ENCODE measurements at places on chromosomes 4 and X.
A peak's percentile ranks its signal among the peaks of the same experiment; 100 is the strongest.

DNA sequence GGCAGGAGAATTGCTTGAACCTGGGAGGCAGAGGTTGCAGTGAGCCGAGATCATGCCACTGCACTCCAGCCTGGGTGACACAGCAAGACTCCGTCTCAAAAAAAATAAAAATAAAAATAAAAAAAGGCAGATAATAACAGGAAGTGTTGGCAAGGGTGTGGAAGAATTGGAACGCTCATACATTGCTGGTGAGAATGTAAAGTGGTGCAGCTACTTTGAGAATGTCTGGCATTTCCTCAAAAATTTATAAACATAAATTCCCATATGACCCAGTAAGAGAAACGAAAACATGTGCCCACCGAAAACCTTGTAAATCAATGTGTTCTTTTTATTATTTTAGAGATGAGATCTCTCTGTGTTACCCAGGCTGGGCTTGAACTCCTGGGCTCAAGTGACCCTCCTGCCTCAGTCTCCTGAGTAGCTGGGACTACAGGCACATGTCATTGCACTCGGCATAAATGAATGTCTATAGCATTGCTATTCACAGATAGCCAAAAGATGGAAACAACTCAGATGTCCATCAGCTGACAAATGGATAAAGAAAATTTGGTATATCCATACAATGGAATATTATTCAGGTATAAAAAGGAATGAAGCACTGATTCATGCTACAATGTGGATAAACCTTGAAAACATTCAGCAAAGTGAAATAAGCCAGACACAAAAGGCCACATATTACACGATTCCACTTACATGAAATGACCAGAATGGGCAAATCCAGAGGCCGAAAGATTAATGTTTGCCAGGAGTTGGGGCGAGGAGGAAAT lies 63.7 kb upstream of the PLAC1 start:
- peak; percentile 4 for DNase-seq

- DNase-seq: no peak
These were observed 102.7 kb upstream of the RBPJ start for GRCh38 chr4:26217961-26218676.

DNA sequence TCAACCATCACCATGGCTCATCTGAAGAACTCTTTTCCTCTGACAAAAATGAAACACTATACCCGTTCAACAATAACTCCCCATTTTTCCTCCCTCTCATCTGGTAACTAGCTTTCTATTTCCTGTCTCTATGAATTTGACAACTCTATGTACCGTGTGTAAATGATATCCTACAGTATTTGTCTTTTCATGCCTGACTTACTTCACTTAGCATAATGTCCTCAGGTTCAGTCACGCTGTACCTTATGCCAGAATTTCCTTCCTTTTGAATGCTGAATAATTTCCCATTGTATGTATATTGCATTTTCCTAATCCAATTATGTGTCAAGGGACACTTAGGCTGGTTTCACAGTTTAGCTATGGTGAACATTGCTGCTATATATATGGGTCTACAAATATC lies 18.2 kb downstream of the MAGEA9 start:
- no peak for DNase-seq

DNA sequence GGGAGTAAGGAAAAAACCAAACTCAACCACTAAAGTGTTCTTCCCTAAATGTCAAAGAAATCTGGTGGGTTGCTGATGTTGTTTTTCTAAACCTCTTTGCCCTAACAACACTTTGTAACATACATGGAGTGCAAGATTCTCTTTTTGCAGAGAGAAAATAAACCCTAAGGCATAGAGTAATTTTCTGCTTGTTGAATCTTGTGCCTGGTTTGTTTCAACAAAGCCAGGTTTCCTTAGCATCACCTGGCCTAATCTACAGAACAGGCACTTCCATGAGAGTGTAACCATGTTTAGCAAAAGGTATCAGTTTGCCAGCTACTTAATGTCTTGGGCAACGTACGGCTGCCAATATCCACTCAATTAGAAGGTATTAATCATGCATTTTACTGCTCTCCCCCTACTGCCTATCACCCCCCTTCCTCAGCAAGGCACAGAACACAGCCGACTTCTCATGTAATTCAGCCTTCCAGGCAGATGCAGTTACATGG lies 219.2 kb downstream of the MAML3 start:
- DNase-seq: no peak

DNA sequence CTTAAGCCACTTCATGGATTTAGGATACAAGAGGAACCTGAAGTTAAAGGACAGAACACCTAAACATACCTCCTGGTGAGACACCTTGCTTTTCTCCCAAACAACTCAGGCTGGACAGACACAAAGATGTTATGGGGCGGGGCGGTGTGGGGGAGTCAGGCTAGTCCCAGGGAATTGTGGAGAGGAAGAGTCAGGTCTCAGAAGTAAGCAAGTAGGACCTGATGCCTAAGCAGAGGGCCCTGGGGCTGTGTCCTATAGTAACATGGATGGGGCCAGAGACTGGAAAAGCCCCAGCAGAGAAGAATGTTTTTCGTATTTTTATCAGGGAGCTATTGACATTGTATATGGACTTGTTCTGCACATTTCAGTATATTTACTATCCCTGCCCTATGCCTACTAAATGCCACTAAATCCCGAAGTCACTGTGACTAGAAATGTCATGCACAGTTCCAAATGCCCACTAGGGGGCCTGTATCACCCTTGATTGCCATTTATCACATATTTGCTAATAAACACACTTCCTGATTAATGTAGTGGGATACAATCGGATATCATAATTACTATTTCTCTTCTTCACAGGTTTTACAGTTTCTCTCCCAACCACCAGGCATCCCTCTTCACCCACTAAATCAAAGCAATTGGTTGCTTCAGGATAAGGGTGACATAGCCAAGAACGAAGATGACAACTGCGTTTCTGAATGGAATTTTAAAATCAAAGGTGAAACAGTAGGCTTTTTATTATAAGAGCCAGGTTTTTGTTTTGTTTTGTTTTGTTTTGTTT lies 23.8 kb upstream of the ARHGAP10 start:
- peak; percentile 61 for DNase-seq

DNA sequence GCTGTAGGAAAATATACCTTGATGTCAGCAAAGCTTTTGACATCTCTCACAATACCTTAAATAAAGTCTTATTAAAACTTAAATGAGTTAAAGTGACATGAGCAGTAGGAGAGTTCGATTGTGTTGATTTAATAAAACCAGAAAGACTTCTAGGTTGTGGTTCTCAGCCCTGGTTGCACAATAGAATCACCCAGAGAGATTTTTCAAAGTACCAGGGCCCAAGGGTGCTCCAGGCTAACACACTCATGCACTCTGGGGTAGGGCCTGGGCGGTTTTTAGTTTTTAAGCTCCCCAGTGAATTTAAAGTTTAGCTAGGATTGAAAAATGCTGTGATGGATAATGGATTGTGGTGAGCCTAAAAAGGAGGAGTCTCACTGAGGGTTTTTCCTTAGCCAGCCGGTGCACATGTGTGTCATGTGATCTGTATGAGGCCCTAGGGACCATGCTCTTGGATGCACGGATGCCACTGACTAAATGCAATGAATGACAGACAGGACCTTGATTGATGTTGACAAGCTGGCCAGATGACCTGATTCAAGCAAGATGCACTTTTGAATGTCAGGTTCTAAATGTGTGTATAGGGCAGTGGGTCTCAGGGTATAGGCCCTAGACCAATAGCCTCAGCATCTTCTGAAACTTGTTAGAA lies 185.0 kb downstream of the PTTG2 start:
- no peak for DNase-seq

- no peak for DNase-seq
These were observed 86.1 kb downstream of the SYNPO2 start for GRCh38 chr4:118974758-118975157.

DNA sequence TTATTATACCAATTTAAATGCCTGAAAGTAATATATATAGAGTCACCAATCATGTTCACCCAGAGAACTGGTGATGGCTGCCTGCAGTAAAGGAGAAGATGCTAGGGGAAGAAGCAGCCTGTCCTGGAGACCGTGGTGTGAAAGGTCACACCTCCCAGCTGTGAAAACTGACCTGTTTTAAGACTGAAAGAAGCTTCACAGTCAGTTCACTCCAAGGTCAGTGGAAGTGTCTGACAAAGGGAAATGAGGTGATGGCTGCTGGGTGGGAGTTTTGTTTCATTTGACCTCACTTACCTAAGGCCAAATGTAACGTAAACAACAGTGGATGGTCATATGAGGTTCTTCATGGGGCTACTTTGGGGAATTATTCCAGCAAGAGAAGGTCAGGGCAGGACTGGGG lies 352.1 kb upstream of the GATB start:
- DNase-seq: no peak

- peak; percentile 7 for DNase-seq
These were observed 11.7 kb upstream of the STATH start for GRCh38 chr4:69984030-69984443.

- DNase-seq: no peak
These were observed 204.2 kb upstream of the GPRIN3 start for GRCh38 chr4:89511776-89512175.

DNA sequence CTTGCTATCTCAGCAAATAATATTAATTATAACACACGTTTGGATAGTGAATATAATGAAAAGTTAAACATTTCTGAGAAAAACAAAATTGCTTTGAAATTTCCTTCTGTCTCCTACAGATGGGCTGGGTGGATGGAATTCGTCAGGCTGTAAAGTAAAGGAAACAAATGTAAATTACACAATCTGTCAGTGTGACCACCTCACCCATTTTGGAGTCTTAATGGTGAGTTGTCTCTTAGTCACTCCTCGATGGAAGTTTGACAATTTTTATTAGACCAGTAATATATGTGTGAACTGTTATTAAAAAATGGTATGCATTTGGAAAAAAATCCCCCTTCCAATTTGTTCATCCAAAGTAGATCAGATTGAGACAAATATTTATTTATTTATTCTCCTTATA lies 92.5 kb upstream of the BRS3 start:
- DNase-seq: peak; percentile 19

- DNase-seq: no peak
These were observed 69.7 kb downstream of the CXXC4 start for GRCh38 chr4:104424989-104425388.
